ENCODE measurements at places on chromosomes 5 and 9. TPM values are rescaled to one million over a fixed set of nuclear protein-coding genes. Genes with fewer than 3 reads are reported as not detected.

The ERMP1 gene
- 27.5 TPM for total RNA-seq

The ZNF608 gene
- 9.7 TPM for total RNA-seq

The PGM5 gene
- 189 TPM for total RNA-seq

The CD14 gene
- total RNA-seq: 17.7 TPM

The MARCHF3 gene
- 38.0 TPM for total RNA-seq

The PCDHGC5 gene
- total RNA-seq: 2.1 TPM

DNA sequence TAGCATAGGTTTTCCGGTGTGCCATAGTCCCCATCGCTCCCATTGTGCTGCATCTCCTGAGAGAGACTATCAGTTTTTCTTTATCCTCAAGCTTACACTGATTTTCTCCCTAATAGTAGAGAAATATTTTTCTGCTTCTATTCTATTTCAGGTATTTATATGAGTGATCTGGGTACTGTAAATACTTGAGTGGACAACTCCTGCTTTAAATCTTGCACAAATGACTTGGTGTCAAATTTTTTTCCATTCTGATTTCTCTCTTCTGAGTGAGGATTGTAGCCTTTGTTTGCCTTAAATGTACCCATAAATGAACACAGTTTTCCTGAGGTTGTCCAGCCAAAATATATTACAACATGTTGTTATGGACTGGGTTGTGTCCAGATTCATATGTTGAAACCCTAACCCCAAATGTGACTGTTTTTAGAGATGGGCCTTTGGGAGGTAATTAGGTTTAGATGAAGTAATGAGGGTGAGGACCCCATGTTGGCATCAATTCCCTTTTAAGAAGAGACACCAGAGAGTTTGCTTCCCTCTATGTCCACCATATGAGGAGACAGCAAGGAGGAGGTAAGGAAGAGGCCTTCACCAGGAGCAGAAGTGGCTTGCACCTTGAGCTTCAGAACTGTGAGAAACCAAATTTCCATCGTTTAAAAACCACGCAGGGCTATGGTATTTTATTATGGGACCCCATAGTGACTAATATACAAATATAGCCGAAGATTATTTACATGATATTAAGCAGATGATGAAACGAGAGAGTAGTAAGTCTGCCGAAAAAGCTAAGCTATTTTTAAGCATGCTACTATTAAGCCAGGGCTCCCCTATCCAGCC lies 336.4 kb upstream of the MPDZ start:
- no peaks in the 10 kb centered on the region for H3K36me3 ChIP-seq
- no peak overlapping the region for H3K4me3 ChIP-seq
- no peak overlapping the region for H3K27ac ChIP-seq
- H3K27me3 ChIP-seq: no peaks in the 10 kb centered on the region

DNA sequence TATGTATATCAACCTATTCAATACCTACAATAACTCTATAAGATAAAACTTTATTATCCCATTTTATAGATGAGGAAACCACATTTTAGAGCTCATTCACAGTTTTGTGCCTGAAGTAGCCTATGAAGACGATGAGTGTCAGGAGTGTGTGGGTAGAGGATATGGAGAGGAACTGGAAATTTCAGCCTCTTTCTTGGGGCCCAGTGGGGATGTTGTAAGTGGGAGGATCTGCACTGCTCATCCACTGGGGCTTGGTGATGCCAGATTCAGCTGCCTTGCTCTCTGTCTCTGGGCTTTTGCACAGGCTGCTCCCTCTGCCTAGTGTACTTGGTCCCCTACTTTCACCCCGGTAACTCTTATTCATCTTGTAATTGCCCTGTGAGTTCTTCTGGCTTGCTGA lies 194.7 kb downstream of the SREK1 start:
- DNase-seq: no peak
- no peak overlapping the region for H3K4me3 ChIP-seq
- no peaks in the 10 kb centered on the region for H3K4me1 ChIP-seq
- no peaks in the 10 kb centered on the region for H3K36me3 ChIP-seq

- H3K27me3 ChIP-seq: no peaks in the 10 kb centered on the region
- no peak overlapping the region for H3K27ac ChIP-seq
- H3K4me1 ChIP-seq: peaks cover 5% of the 10 kb centered on the region
- H3K36me3 ChIP-seq: no peaks in the 10 kb centered on the region
Observed at GRCh38 chr5:115549154-115549553, 4.6 kb upstream of the FEM1C start.

DNA sequence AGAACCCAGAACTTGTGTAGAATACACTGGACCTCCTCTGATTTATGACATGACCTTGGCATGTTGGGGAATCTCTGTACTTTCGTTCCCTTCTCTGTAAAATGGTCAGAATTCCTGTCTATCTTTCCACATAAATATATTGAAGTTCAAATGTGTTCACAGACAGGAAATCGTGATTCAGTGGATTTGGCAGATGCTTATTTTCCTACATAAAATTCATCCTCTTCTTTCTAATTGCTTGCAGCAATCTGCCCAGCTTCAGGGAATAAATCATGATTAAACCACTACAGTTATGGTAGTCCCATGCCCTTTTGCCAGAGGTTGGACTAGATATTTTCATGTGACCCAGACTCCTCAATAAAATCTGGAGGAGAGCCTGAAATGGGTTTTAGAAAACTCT lies 52.1 kb upstream of the ARL15 start:
- no peak for DNase-seq
- no peak overlapping the region for H3K27ac ChIP-seq
- H3K4me1 ChIP-seq: no peaks in the 10 kb centered on the region
- H3K4me3 ChIP-seq: no peak overlapping the region

DNA sequence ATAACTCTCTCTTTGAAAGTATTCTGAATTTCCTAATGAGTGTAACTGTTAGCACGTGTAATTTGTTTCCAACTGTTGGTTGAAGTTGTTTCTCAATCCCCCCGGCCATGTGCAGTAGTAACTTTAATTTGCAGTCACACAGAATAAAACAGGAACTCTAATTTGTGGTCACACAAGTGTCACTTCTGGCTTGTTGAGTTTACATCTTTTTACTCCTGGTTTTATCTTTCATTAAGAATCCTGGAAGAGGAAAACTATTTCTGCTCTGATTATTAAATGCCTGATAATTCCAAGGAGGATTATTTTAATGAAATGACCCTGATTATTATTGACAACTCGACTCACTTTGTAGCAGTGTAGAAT lies 1.2 kb downstream of the SCAMP1 start:
- H3K27ac ChIP-seq: no peak overlapping the region
- no peak for DNase-seq

GRCh38 chr9:80665479-80665878 lies 1023.9 kb downstream of the TLE1 start:
- no peaks in the 10 kb centered on the region for H3K4me1 ChIP-seq
- H3K36me3 ChIP-seq: no peaks in the 10 kb centered on the region
- no peak for DNase-seq
- H3K27me3 ChIP-seq: no peaks in the 10 kb centered on the region
- no peak overlapping the region for H3K4me3 ChIP-seq
- no peak overlapping the region for H3K27ac ChIP-seq

DNA sequence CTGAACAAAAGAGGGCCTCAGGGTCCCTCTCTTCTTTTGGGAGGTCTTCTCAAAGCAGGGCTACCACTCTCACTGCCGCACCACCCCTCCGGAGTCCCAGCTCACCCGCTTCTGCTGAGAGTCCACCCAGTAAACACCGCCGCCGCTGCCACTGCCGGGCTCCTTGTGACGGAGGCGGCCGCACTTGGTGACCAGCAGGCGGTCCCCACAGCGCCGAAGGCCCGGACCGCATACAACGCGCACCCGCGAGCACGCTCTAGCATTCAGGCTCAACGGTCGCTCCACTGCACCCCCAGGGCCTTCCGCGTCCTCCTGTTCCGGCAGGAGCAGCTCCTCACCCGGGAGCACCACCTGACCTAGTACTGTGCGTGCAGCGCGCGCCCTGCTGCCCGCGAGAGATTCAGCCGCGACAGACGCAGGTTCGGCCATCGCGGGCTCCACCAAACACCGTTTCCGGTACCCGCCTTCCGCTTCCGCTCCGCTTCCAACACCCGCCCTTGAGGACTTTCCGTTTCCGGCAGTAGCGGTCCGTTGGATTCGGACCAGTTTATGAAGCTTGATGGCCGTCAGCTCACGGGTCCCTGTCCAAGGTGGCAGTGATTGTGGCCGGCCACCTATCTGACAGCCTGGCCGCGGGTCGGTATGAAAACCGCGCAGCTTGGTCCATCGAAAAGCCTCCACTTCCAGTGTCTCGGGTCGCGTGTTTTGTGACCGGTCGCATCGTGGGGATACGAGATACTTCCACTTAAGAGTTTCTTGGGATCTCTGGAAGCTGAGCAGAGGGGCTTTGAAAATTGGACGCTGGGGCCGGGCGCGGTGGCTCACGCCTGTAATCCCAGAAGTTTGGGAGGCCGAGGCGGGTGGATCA lies at the start of gene EXOSC3:
Gene EXOSC3 (minus strand): TSS at position 449 of the 868 bp plus-strand sequence. CDS start 20 bp downstream, at position 429.
- no peaks in the 10 kb centered on the region for H3K27me3 ChIP-seq
- DNase-seq: peak; percentile 91
- peak within 1 kb of the TSS; percentile 86 for H3K27ac ChIP-seq
- H3K36me3 ChIP-seq: peaks cover 37% of the 10 kb centered on the region
- peaks cover 11% of the 10 kb centered on the region for H3K4me1 ChIP-seq

GRCh38 chr5:150068472-150068871 lies 17.9 kb downstream of the CSF1R start:
- no peak overlapping the region for H3K27ac ChIP-seq
- no peaks in the 10 kb centered on the region for H3K4me1 ChIP-seq
- no peak overlapping the region for H3K4me3 ChIP-seq
- DNase-seq: no peak
- no peaks in the 10 kb centered on the region for H3K36me3 ChIP-seq

GRCh38 chr9:22446950-22447617 lies 460 bp downstream of the DMRTA1 start:
- H3K27me3 ChIP-seq: no peaks in the 10 kb centered on the region
- no peaks in the 10 kb centered on the region for H3K36me3 ChIP-seq
- H3K4me3 ChIP-seq: peak overlapping the region; percentile 58
- H3K27ac ChIP-seq: peak overlapping the region; percentile 90

- no peak overlapping the region for H3K27ac ChIP-seq
- peak; percentile 18 for DNase-seq
- H3K4me1 ChIP-seq: peaks cover 4% of the 10 kb centered on the region
- peak overlapping the region; percentile 3 for H3K4me3 ChIP-seq
- peaks cover 6% of the 10 kb centered on the region for H3K27me3 ChIP-seq
Observed at GRCh38 chr5:169945831-169946261, 34.4 kb downstream of the INSYN2B start.

- no peaks in the 10 kb centered on the region for H3K27me3 ChIP-seq
- H3K4me3 ChIP-seq: no peak overlapping the region
- DNase-seq: no peak
- no peaks in the 10 kb centered on the region for H3K4me1 ChIP-seq
- no peaks in the 10 kb centered on the region for H3K36me3 ChIP-seq
- peak overlapping the region; percentile 17 for H3K27ac ChIP-seq
Observed at GRCh38 chr5:136011414-136012001, 17.3 kb upstream of the TGFBI start.

- H3K27ac ChIP-seq: no peak overlapping the region
- H3K36me3 ChIP-seq: no peaks in the 10 kb centered on the region
Observed at GRCh38 chr5:3265131-3265885, 330.3 kb upstream of the IRX1 start.

- no peaks in the 10 kb centered on the region for H3K27me3 ChIP-seq
- no peaks in the 10 kb centered on the region for H3K36me3 ChIP-seq
- no peak for DNase-seq
- peak overlapping the region; percentile 86 for H3K27ac ChIP-seq
Observed at GRCh38 chr5:167937635-167937998, 353.8 kb upstream of the WWC1 start.

GRCh38 chr5:81017320-81017719 lies 57.2 kb downstream of the RASGRF2 start:
- no peak overlapping the region for H3K27ac ChIP-seq
- H3K27me3 ChIP-seq: no peaks in the 10 kb centered on the region
- no peak overlapping the region for H3K4me3 ChIP-seq
- no peaks in the 10 kb centered on the region for H3K36me3 ChIP-seq

GRCh38 chr9:79408200-79408599 lies 163.6 kb upstream of the TLE4 start:
- no peak for DNase-seq
- H3K27me3 ChIP-seq: no peaks in the 10 kb centered on the region
- H3K4me1 ChIP-seq: no peaks in the 10 kb centered on the region
- H3K36me3 ChIP-seq: no peaks in the 10 kb centered on the region
- H3K27ac ChIP-seq: no peak overlapping the region

DNA sequence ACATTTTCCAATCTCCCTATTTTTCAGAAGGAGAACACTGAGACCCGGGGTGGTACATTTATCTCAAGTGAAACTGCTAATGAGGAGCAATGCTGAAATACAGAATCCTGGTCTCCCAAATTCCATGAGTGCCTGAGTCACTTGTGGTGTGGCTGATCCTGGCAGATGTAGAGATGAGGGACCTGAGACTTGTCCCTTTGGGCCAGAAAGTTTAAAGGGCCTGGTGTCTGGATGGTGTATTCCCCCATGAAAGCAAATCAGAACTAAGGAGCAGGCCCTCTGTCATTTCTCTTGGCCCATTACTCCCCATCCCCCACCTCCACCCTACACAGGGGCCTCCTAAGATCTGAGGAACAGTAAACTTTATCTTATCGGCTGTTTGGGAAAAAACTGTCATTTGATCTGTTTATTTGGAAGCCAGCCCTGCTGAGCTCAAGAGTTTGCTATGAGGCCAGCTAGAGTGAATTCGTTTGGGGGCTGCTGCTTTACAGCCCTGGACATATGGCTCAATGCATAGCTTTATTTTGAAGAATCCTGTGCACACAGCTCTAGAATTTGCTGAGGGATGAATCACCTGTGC lies 140.3 kb downstream of the LHFPL2 start:
- no peaks in the 10 kb centered on the region for H3K27me3 ChIP-seq
- H3K4me3 ChIP-seq: peak overlapping the region; percentile 60
- H3K4me1 ChIP-seq: peaks cover 4% of the 10 kb centered on the region
- H3K27ac ChIP-seq: no peak overlapping the region

DNA sequence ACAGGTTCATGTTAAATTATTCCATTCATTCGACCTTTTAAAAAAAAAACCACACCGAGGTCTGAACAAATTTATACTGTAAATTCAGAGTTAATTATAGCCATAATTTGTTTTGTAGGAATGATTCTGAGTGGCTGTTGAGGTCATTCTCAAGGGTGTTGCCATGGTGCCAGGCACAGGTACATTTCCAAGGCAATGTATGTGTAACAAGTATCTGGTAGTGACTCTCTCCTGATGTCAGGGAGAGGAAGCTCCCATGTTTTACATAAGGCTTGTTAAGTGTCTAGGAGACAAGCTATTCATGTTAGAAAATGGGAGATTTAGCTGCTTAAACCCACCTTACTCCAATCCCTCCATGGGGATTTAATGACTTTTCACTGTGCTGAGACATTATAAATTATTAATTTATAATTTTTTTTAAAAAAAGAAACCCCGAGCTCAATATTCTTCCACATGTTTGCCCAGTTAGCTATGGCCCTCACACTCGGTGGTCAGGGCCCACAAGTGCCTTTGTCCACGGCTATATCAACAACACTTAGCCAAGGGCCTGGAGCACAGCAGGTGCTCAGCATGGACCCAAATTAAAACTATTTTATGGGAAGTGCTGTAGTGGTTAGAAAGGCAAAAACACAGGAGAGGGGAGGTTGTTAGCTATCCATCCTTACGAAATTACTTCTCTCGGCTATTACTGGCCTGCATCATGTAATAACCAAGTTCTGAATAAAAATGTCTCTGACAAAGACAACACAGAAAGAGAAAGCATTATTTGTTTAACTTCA lies 154.6 kb upstream of the GNA14 start:
- no peak overlapping the region for H3K27ac ChIP-seq
- no peak overlapping the region for H3K4me3 ChIP-seq
- no peaks in the 10 kb centered on the region for H3K27me3 ChIP-seq
- H3K36me3 ChIP-seq: no peaks in the 10 kb centered on the region
- peaks cover 9% of the 10 kb centered on the region for H3K4me1 ChIP-seq

GRCh38 chr9:21611891-21612290 lies 129.8 kb upstream of the IFNE start:
- no peak overlapping the region for H3K4me3 ChIP-seq
- H3K27ac ChIP-seq: no peak overlapping the region
- no peaks in the 10 kb centered on the region for H3K27me3 ChIP-seq
- H3K36me3 ChIP-seq: no peaks in the 10 kb centered on the region
